ENCODE measurements at places on chromosomes 6 and 20. TPM values are rescaled to one million over a fixed set of nuclear protein-coding genes. Genes with fewer than 3 reads are reported as not detected.

The C20orf204 gene
- total RNA-seq, result 0.69 TPM

GRCh38 chr6:2351807-2352431 is 106.5 kb upstream of the GMDS start:
- DNase-seq, result no peak

DNA sequence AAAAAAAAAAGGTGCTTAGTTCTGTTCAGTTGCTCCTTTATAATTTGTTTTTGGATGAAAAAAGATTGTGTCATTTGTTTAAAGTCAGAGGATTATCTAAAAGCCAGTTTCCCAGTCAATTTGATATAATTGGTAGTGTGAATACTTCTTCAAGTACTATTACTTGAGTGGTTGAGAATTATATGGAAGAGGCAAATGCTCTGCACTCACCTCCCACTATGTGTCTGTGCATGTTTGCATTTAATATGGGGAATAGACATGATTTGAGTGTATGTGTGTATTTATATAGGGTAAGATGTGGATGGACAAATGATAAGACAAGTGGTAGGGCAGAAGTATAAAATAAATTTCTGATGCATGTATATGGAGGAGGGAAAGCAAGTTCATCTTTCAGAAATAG is 15.8 kb downstream of the GJA1 start:
- no peak for DNase-seq

GRCh38 chr20:59232618-59233017 is 67.8 kb upstream of the EDN3 start:
- no peak for DNase-seq

The PMEPA1 gene
- total RNA-seq, result 47.7 TPM

The NQO2 gene
- 28.5 TPM for total RNA-seq

DNA sequence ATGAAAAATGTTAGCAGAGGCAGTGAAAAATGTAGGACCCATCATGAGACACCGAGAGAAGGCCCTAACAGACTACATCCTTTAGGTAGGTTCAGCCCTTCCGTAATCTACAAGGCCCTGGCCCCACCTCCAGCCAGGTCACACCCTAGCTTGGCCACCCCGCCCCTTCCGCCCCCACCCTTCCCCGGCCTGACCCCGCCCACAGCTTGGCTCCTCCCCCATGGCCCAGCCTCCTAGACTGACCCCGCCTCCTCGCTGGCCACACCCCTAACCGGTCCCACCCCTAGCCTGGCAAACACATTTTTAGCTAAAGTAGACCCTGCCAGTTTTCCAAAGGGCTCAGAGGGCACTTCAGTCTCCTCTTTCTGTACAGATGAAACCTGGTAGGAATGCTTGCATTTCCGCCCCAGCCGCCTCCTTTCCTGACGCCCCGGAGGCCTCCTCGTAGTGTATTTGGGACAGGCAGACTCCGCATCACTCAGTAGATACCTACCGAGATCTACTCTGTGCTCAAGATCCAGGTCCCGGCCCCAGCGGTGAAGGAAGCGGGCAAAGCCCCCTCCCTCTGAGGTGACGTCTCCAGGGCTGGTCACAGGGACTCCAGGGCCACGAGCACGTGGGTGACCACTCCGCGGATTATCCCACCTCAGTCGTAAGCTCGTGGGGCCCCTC is 443.5 kb downstream of the PREX1 start:
- DNase-seq, result peak; percentile 50

DNA sequence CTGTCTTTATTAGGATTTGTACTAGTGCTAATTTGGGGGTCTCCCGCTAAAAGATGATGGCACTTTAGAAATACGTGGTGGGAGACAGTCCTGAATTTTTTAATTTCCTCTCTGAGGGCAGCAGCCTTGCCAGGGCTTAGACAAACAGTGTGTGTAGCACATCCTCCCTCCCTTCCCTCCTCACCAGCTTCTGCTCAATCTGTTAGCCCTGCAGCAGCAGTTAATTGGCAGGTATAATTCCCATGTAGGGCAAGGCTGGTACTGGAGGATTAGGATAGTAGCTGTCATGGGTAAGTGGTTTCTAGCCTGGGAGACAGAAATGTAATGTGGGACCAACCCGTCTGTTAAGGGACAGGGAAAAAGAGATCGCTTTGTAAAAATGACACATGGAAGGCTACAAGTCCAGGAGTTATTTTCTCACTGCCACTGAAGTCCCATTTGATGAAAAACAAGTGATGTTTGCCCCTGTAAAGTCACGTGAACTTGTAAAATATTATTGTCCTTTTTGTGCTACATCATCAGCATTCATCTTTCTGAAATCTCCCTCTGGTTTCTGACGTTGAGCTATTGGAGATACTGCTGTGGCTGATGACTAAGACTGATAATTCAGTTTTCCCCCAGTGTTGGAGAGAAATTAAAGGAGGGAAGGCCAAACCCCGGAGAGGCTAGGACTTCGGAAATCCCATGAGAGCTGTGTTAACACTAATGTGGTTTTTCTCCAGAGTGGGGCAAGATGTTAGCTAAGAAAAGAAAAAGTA is 40.6 kb downstream of the CTNNBL1 start:
- no peak for DNase-seq

The IL20RA gene
- 16.7 TPM for total RNA-seq

DNA sequence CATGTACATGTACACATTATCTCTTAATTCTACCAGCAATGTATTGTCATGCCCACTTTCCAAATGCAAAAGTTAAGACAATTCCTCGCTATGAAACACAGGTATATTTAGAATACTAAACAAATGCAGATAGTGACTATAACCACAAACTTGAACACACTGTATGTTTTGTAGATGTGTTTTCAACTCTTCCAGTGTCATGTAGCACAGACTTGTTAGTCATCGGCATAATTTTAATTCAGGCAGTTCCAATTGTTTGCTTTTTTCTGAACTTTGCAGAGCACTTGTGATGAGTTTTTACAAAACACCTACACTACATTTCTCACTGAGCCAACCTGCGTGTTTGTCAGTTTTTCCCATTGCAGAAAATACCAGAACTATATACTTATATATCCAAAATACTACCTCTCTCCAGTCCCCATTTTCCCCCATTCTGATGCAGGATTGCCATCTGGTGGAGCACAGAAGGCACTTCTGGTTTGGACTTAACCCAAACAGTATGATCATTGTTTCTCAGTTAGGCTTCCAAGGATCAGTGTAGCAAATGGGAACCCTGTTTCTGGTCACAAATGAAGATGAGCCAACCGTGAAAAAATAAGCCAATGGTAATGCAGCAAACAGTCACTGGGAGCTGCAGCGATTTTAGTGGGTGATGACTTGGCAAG is 143.4 kb downstream of the ADGRB3 start:
- DNase-seq, result peak; percentile 30

- no peak for DNase-seq
These were observed 9.7 kb upstream of the CD40 start for GRCh38 chr20:46108435-46108841.

DNA sequence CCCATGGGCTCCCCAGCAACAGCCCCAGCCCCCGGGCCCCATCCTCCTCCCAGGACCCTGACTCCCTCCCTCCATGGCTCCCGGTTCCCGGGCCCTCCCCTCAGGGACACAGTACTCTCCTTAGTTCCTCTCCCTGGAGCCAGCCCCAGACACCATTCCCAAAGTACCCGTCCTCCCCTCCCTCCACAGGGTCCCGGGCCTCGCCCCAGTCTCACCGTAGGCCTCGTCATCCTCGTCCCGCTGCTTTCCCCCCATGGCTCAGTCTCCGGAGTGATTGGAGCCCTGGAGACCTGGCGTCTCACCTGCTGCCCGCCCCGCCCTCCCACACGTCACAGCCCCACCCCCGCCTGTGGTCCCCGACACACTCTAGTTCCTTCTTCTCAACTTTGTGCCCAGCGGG is at the start of gene SLC44A4:
SLC44A4 (minus strand) TSS at position 272 of the 400 bp plus-strand sequence; CDS start at position 255, 17 bp downstream.
- peak; percentile 64 for DNase-seq

GRCh38 chr6:23184351-23184750 is 615.0 kb downstream of the HDGFL1 start:
- DNase-seq, result no peak

- no peak for DNase-seq
These were observed 287.1 kb upstream of the PRDM1 start for GRCh38 chr6:105799056-105799455.

GRCh38 chr6:44452725-44453124 is 65.2 kb downstream of the CDC5L start:
- no peak for DNase-seq

DNA sequence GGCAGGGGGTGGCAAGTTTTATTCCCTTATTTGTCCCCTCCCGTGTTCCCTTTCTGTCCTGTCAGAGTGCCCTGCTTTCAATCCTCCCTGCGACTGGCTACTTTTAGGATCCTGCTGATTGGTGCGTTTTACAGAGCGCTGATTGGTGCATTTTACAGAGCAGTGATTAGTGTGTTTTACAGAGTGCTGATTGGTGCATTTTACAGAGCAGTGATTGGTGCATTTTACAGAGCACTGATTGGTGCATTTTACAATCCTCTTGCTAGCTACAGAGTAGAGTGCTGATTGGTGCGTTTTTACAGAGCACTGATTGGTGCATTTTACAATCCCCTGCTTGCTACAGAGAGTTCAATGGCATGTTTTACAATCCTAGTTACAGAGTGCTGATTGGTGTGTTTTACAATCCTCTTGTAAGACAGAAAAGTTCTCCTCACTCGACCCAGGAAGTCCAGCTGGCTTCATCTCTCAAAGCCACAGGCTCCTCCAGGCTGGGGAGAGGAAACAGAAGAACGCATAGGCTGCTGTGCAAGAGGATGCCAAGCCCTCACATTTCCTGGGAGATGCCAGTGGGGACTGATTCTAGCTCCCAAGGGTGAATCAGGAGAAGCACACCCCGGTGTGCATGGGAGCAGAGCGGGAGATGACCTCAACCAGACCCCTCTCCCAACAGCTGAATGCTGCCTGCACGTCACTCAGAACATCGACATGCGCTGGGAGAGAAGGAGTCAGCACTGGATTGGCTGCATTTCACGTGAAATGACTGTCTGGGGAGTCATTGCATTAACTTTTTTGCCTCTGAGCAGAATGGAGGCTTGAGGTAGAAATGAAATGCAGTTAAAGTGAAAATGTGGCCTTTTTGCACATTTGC is 48.3 kb upstream of the SLC22A23 start:
- no peak for DNase-seq

The SLC12A5 gene
- not detected for total RNA-seq

- DNase-seq, result no peak
These were observed at the start of gene CST9L for GRCh38 chr20:23568320-23568970. Gene CST9L, minus strand, starts transcription at chr20:23568484. Its CDS starts 34 bp downstream, at chr20:23568450.

DNA sequence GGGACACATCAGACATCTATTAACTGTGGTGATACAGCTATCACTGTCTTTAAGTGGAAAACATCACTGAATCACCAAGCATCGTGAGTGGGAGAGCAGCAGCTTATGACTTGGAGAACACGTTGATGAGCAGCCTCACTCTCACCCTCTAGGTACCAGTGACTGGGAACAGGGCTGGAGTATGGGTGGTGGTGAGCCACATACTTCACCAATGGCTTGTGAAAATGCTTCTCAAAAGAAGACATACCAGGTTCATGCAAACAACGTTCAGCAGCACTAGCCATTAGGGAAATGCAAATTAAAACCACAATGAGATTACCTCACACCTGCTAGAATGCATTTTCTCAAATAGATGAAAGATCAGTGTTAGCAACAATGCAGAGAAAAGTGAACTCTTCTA is 25.3 kb downstream of the SNX5 start:
- DNase-seq, result no peak

The KCNK5 gene
- 31.8 TPM for total RNA-seq

The SIGLEC1 gene
- total RNA-seq, result not detected

DNA sequence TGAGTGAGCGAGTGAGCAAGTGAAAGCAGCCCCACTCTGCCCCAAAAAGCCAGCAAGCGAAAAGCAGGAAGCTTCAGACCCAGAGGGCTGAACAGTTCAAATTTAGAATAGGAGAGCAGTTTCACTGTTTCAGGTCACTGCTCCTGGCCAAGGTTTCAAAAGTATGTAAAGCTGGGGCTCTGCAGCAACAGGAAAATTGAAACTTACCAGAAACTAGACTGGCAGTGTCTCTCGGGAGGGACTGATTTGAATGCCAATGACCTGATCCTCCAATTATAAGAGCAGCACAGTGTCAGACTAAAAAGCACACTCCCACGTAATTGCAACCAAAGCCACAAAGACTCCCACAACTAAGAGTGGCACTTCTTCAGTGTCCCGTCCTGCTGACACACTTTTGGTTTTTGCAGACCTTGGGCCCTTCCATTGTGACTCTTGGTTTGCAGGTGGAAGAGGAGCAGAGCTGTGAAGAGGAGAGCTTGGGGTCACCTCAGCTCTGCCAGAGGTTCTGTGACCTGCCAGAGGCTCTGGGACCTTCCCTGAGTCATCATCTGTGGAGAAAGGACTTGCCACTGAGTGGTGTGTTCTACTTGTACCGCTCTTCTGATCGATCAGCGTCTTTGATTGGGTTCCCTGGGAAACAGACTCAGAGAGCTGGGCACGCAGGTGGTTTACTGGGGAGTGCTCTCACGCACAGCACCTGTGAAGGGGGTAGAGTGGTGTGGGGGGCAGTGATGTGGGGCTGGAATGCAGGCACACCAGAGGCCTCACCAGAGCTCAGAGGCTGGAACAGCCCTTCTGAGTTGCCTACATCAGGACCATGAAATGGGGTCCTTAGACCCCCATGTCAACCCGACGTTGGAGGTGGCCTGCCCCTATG is 52.7 kb upstream of the PTGIS start:
- no peak for DNase-seq
